Caki2 (cell line): ENCODE measurements at places on chromosomes 1 and 21. TPM values are rescaled to one million over a fixed set of nuclear protein-coding genes. Genes with fewer than 3 reads are reported as not detected.

Gene C1orf53
- total RNA-seq, result 3.9 and 14.0 TPM in 2 replicates

Gene LAD1
- 3.6 TPM in 1 of 2 replicates, not detected in the other for total RNA-seq

Gene LEFTY2
- not detected in 2 replicates for total RNA-seq

Gene BCAN
- not detected in 2 replicates for total RNA-seq

Gene CSRP1
- total RNA-seq, result 235 and 239 TPM in 2 replicates

Gene PGLYRP3
- not detected in 2 replicates for total RNA-seq

Gene CDK18
- 4.5 and 17.4 TPM in 2 replicates for total RNA-seq

Gene RAB25
- total RNA-seq, result not detected in 2 replicates

Gene TOR1AIP1
- 17.7 and 20.9 TPM in 2 replicates for total RNA-seq

Gene SDC3
- 8.2 and 15.0 TPM in 2 replicates for total RNA-seq

Gene TAS1R3
- not detected in 2 replicates for total RNA-seq

Gene WNT2B
- 0.23 and 0.37 TPM in 2 replicates for total RNA-seq

Gene HMCN1
- 0.38 and 0.44 TPM in 2 replicates for total RNA-seq

Gene TLR5
- total RNA-seq, result 0.64 TPM in 1 of 2 replicates, not detected in the other

Gene IL6R
- total RNA-seq, result 6.5 and 17.5 TPM in 2 replicates

Gene CRABP2
- not detected in 2 replicates for total RNA-seq

Gene PCP4
- total RNA-seq, result not detected in 2 replicates

Gene PRKACB
- total RNA-seq, result 6.1 and 8.7 TPM in 2 replicates

Gene GSTM1
- total RNA-seq, result not detected in 2 replicates

Gene HECTD3
- 6.4 and 16.6 TPM in 2 replicates for total RNA-seq

Gene FBXO42
- total RNA-seq, result 11.4 and 24.2 TPM in 2 replicates

Gene ADARB1
- 1.7 and 5.0 TPM in 2 replicates for total RNA-seq

Gene SHE
- not detected in 2 replicates for total RNA-seq

Gene MMP23B
- not detected in 2 replicates for total RNA-seq

Gene OR10Z1
- total RNA-seq, result not detected in 2 replicates

Gene KCNK1
- 36.3 and 39.1 TPM in 2 replicates for total RNA-seq

Gene KIF26B
- 0.26 and 1.1 TPM in 2 replicates for total RNA-seq

Gene OLIG2
- not detected in 2 replicates for total RNA-seq

Gene PSMG1
- 102 and 156 TPM in 2 replicates for total RNA-seq

Gene ARHGEF16
- 2.6 and 3.3 TPM in 2 replicates for total RNA-seq

Gene TMCC2
- 7.7 and 9.3 TPM in 2 replicates for total RNA-seq

Gene ELOA
- 18.6 and 21.6 TPM in 2 replicates for total RNA-seq

Gene IGSF3
- 30.4 and 36.0 TPM in 2 replicates for total RNA-seq

Gene FAM78B
- total RNA-seq, result 0.68 TPM in 1 of 2 replicates, not detected in the other
